ENCODE measurements at places on chromosomes 2 and 18.

GRCh38 chr2:75751360-75751759 lies 40.6 kb upstream of the GCFC2 start:
- no peak for DNase-seq

GRCh38 chr2:186653511-186653910 lies 40.3 kb upstream of the FAM171B start:
- DNase-seq: no peak

DNA sequence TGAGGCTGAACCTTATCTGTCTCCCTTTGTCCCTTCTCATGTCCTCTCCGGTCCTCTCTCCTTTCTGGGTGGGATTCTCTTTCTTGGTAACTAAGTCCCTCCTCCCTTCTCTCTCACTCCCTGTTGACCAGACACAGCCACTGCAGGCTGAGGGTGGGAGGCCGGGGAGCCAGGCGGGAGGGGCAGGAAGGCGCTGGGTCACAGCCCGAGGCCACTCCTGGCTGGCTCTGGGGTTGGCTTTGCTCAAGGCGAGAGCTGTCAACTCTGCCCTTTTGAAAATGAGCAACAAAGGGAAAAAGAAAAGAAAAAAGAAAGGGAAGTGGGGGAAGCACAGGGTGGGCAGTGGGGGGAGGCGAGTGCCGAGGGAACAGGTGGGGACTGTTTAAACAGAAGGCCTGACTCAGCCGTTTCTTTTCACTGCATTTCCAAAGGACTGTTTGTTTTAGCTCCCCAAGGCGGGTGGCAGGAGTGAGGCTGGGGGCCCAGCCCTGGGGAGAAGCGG lies 70.5 kb upstream of the IGFBP5 start:
- no peak for DNase-seq

DNA sequence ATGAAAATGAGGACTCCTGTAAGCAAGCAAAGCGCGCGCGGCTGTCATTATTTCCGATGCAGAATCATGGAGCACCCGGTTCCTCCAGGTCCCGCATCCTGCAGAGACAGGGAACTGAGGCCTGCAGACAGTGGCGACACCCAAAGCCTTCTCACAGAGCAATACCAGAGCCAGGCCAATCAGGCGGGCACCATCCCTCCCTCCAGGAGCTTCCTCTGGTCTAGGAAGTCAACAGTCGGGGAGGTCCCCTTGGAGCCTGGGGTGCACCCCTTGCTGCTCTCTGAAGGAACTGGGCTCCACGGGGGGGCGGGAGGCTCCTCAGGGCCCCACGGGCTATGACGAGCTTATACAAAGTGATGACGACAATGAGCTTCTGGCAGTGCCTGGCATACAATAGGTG lies 60.3 kb upstream of the HPCAL1 start:
- no peak for DNase-seq

Data from amniotic epithelial cell (primary cell).